ENCODE measurements at places on chromosomes 2 and 18. TPM values are rescaled to one million over a fixed set of nuclear protein-coding genes. Genes with fewer than 3 reads are reported as not detected.

The RAB27B gene
- 0.92 TPM for polyA plus RNA-seq

DNA sequence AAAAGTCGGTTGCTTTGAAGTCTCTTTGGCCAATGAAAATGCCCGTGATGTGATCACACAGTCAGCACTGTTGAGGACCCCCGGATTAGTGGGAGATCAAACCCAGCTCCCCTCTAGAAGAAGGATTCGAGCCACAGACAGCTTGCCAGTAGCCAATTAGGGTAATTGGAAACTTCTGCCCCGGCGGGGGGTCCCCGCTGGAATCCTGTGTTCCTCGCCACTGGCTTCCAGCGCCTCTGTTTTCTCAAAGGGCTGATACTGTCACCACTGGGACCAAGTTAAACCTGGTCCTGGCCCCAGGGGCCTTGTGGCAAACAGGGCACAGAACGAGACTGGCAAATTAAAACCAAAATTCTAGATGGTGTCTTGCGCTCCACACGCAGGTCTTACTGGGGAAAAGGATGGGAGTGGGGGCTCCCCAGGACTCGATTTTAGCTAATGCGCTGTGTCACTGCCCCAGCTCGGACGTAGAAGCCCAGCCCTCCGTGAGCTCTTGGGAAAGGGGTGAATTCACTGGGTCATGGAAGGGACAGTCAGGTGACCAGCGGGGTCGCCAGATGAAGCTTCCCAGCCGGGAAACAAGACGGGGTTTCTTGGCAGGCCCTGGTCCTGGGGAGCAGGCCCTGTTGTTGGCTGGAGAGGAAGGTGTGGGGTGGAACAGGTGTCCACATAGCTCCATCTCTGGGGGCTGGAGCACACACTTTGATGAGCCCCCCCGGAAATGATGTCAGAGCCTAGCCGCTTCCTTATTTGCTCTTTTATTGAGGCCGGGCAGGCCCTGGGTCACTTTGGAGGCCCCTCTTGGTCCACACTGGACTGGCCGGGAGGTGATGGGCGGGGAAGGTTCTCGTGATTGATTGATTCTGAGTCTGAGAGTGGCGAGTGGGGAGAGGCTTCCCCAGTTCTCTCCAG lies 90.2 kb downstream of the SMAD7 start:
- H3K36me3 ChIP-seq: peaks cover 4% of the 10 kb centered on the region
- H3K27ac ChIP-seq: no peak overlapping the region
- DNase-seq: no peak
- H3K27me3 ChIP-seq: no peaks in the 10 kb centered on the region

The AOX1 gene
- polyA plus RNA-seq: 49.9 TPM

- H3K4me3 ChIP-seq: no peak overlapping the region
- H3K27me3 ChIP-seq: no peaks in the 10 kb centered on the region
- no peak for DNase-seq
Observed at GRCh38 chr18:46400449-46400848, 256.6 kb downstream of the LOXHD1 start.

DNA sequence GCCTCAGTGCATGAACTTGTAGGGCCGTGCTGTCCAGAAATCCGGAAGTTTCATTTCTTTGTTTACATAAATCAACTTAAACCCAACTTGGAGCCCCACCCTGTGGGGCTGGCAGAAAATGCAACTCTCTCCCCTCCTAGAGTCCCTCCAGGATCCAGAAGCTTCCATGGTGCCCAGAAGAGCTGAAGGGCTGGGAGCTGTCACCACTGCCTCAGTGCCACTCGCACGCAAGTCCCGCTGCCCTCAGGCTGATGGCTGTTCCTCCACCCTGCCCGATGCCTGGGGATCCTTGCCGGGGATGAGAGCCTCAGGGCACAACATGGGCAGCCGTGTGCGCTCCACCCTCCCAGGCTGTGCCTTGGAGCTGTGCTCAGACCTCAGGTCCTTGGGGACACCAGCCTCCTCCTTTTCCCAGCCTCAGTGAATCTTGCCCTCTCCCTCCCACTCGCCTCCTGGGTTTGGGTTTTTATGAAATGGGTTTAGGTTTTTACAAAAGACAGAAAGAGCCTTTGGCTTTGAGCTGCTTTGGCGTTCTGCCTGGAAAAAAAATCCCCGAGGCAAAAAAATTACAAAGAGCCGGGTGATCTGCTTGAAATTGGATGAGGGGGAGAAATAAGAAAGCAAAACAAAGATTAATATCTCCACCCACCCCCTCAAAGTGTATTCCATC lies 155.2 kb downstream of the TWIST2 start:
- no peak overlapping the region for H3K27ac ChIP-seq
- peaks cover 9% of the 10 kb centered on the region for H3K27me3 ChIP-seq
- H3K4me1 ChIP-seq: peaks cover 6% of the 10 kb centered on the region

DNA sequence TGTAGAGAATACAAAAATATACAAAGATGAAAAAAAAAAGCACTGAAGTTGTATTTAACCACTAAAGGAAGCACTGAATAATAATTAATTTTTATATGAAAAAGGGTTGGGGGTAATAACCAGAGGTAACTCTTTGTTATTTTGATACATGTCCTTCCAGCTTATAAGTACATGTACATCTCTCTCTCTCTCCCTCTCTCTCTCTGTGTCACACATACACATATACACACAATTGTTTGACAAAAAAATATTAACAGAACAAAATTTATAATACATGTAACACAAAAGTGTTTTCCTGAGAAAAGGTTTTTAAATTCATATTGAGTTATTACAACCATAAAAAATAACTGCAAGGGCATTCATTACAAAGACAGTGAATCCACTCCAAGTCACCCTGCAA lies 4.6 kb downstream of the WIPF1 start:
- H3K27me3 ChIP-seq: no peaks in the 10 kb centered on the region
- no peaks in the 10 kb centered on the region for H3K36me3 ChIP-seq
- no peak for DNase-seq
- H3K4me3 ChIP-seq: no peak overlapping the region

DNA sequence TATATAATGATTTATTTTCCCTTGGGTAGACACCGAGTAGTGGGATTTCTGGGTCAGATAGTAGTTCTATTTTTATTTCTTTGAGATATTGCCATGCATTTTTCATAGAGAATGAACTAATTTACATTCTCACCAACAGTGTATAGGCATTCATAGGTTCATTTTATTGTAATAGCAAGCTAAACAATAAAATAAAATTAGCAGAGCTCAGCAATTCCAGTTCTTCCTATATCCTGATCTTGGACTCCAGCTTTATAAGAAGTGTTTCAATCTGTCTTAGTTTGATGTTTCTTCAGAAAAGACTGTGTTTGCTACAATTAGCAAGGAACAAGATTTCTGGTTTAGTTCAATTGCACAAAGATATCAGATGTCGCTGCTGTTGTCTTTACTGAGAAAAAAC lies 1024.4 kb upstream of the LRRTM1 start:
- no peak for DNase-seq
- no peaks in the 10 kb centered on the region for H3K4me1 ChIP-seq
- H3K36me3 ChIP-seq: no peaks in the 10 kb centered on the region
- no peaks in the 10 kb centered on the region for H3K27me3 ChIP-seq

The SCN1A gene
- not detected for polyA plus RNA-seq

DNA sequence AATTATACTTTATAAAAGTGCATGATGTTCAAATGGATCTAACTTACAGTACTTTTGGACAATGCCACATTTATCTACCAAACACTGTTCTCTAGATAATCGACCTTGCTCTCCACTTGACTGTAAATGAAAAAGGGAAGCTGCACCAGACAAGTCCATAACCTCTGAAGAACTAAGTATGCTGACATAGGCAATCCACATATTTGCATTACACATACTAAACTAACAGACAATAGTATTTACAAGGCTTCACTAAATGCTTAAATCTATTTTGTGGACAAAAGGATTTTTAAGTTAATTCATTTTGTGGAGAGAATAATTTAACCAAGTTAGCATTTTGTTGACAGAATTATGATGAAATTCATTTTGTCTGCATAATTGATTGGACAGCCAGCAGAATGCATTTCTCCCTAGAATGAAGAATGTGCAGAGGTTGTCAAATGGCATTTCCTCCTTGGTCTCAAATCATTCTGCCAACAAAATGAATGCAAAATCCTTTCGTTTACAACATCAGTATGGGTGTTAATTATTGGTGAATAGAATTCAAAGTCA lies 520.9 kb downstream of the CPS1 start:
- no peaks in the 10 kb centered on the region for H3K4me1 ChIP-seq
- no peak overlapping the region for H3K27ac ChIP-seq
- H3K36me3 ChIP-seq: no peaks in the 10 kb centered on the region

- no peak overlapping the region for H3K4me3 ChIP-seq
- no peaks in the 10 kb centered on the region for H3K4me1 ChIP-seq
- no peaks in the 10 kb centered on the region for H3K27me3 ChIP-seq
- no peaks in the 10 kb centered on the region for H3K36me3 ChIP-seq
Observed at GRCh38 chr2:238743243-238744065, 104.4 kb upstream of the TWIST2 start.

DNA sequence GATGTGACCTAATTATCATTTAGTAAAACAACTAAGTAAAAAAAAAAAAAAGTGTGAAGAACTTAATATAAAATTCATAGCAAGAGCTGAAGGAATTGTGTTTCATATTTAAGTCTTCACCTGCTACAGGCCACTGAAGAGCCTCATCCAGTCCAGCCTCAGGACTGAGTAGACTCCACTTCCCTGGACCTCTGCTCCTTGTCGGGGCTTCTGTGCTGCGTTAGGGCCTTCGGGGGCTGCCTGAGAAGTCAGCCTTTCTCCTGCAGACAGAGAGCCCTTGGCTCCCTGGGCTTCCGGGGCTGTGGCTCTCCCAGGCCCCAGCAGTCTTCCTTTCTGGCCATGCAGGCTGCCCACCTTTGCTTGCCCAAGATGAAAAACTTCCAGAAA lies 95.5 kb downstream of the MTCL1 start:
- H3K27me3 ChIP-seq: no peaks in the 10 kb centered on the region
- H3K27ac ChIP-seq: peak overlapping the region; percentile 98
- no peak for DNase-seq
- no peak overlapping the region for H3K4me3 ChIP-seq

DNA sequence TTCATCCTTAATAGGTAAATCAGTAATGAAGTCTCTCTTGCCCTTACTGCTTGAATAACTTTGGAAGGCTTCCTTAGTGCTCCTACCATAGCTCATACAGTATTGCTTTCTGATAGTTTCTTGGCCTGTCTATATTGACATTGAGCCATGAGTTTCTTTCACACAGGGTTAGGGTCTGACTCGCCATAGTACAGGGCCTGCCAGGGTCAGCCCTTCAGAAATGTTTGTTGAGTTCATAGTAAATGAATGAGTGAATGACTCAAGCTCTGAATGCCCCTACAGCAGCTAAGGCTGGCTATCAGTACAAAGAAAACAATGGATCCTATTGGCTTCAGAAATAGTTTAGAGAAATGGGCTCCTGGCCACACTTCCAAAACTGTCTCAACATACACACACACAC lies 65.0 kb upstream of the LRATD1 start:
- no peaks in the 10 kb centered on the region for H3K4me1 ChIP-seq
- peak; percentile 30 for DNase-seq
- H3K27ac ChIP-seq: no peak overlapping the region
- no peaks in the 10 kb centered on the region for H3K36me3 ChIP-seq

DNA sequence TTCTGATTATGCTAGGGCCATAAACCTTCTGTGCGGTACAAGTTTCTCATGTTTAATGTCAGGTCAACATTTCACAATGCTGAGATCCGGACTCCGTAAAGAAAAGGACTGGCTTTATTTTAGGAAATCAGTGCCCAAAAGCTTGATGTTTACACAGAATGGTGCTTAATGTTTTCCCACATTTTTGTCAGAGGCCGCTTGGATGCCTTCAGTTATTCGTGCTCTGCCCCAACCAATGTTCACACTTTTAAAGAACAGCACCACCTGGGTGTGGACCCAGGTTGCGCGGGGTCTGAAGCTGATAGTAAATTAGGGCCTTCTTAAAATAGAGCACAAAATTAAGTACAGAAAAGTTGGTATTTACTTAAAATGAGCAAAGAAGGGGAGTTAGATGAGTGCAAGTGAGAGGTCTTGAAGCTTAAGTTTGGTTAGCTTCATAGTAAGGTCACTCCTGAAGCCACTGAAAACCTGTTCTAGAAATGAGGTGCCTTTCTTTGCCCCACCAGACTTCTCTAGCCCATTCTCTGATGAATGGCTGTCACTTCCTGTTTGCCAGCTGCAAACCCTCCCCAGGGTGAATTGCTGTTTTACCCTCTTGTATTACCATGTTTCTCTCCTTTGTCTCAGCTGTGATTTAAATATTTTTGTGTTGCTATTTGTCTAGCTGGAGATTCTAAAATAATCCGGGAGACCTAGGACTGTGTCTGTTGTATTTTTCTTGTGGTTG lies 20.5 kb downstream of the SLC3A1 start:
- peaks cover 11% of the 10 kb centered on the region for H3K4me1 ChIP-seq
- no peaks in the 10 kb centered on the region for H3K27me3 ChIP-seq
- H3K27ac ChIP-seq: no peak overlapping the region
- DNase-seq: no peak
- no peak overlapping the region for H3K4me3 ChIP-seq

DNA sequence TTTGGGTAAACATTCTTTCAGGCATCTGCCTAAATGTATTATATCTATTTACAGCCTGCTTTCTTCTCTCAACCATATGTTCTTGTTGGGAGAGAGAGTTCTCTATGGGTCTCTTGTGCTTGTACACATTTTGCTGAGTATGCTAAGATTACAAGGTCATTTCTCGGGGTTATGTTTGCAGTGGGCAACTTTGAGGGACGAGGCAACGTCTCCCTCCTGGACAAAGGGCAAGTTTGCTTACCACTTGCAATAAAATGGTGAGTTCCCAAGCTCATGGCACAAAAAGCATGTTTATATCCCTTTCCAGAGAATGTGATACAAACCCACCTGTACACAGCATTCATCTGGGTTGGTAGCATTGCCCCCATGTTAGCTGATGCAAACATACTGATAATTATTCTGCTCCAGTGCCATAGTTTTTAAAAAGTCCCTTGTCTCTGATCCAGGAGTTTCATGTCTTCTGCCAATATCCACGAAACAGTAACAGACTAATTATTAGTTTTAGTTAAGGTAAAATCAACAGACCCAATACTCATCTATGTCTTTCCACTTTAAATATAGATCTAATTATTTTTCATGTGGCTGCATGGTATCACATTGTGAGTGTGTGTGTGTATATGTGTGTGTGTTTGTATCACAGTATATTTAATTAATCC lies 84.2 kb upstream of the MAPK4 start:
- no peaks in the 10 kb centered on the region for H3K4me1 ChIP-seq
- H3K27me3 ChIP-seq: no peaks in the 10 kb centered on the region
- no peaks in the 10 kb centered on the region for H3K36me3 ChIP-seq

DNA sequence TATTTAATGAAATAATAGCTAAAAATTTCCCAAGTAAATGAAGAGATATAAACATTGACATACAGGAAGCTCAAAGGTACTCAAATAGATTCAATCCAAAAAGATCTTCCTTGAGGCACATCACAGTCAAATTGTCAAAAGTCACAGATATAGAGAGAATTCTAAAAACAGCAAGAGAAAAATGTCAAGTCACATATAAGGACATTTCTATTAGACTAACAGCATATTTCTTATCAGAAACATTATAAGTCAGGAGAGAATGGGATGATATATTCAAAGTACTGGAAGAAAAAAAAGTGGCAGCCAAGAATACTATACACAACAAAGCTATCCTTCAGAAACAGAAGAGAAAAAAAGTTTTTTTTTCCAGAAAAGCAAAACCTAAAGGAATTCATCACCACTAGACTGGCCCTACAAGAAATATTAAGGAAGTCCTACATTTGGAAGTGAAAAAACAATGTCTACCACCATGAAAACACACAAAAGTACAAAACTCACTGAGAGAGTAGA lies 21.1 kb upstream of the FABP1 start:
- H3K27ac ChIP-seq: no peak overlapping the region
- H3K4me3 ChIP-seq: no peak overlapping the region
- DNase-seq: no peak
- no peaks in the 10 kb centered on the region for H3K36me3 ChIP-seq
- H3K4me1 ChIP-seq: no peaks in the 10 kb centered on the region

GRCh38 chr18:24964216-24964615 lies 387.8 kb downstream of the ZNF521 start:
- no peak overlapping the region for H3K4me3 ChIP-seq
- H3K36me3 ChIP-seq: no peaks in the 10 kb centered on the region
- H3K27ac ChIP-seq: no peak overlapping the region
- DNase-seq: no peak
- H3K27me3 ChIP-seq: no peaks in the 10 kb centered on the region
- H3K4me1 ChIP-seq: no peaks in the 10 kb centered on the region

All from fibroblast of lung (primary cell).